Vagina (tissue), 2 donors: ENCODE measurements at places on chromosomes 5 and 9.

GRCh38 chr5:146947181-146947941 lies 68.8 kb upstream of the PPP2R2B start:
- no peak for DNase-seq

- DNase-seq = no peak
Measured at GRCh38 chr5:162221910-162222309, 154.3 kb downstream of the GABRG2 start.

DNA sequence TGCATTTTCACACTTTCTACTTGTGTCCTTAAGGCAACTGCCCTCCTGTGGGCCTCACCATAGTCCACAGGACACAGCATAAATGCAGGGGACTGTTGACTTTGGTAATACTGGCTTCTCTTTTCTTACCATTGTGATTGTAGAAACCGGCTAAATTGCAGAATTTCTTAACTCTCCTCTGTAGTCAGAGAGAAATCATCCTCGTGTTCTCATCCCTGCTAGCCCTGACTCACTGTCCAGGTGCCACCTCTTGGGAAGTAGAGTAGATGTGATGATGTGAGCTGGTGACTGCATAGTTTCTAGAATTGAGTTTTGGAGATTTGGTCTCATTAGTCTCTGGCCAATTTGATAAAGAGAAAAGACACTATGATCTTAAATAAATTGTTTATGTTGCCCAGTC lies 5.5 kb downstream of the PHF24 start:
- no peak for DNase-seq

DNA sequence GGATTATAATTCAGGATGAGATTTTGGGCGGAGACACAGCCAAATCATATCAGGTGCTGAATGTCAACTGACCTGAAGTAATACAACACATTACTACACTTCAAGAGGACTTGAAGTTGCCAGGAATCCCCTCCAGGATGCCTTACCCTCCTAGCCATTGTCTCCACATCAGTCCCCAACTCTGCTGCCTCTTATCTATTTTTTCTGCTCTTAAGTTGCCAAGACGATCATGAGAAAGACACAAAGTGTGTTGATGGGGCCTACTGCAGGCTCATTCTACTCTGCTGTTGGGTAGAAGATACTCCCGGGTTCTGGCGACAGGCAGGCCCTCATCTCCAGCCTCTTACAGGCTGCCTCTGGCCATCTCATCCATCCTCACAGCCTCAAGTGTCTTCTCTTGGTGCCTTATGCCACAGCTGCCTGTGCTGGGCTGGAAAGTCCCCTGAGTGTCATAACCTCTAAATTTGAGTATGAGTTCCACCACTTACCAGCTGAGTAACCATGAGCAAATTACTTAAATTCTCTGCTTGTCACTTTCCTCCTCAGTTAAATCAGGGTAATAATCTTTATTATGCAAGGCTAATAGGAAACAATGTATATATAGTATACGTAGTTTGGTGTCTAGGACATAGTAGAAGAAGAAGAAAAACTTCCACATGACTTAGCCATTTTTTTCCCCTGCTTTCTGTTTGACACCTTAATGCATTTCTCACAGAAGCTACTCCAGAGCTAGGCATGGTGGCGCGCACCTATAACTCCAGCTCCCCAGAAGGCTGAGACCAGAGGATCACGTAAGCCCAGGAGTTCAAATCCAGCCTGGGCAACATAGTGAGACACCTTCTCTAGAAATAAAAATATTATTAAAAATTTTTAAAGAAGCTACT lies 73.0 kb upstream of the SNX2 start:
- DNase-seq = no peak

- no peak for DNase-seq
Measured at GRCh38 chr9:104963076-104963475, 35.1 kb upstream of the ABCA1 start.

DNA sequence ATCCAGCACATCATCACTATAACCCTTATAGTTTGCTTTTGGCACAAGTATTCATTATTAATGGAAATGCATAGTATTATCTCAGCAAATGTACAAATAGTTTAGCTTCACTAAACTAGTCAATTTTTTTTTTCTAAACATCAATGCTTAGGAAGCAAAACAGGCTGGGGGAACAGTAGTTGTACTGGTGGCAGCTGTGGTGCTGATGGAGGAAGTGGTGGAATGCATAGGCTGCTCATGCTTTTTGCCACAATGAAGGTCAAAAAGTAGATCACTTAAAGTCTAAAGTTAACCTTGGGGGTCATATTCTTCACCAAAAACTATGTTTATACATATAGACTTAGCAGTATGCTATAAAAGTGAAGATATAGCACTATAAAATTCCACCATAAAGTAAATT lies 36.3 kb upstream of the CDKN2B start:
- DNase-seq = no peak

GRCh38 chr5:13945271-13945670 lies 783 bp upstream of the DNAH5 start:
- DNase-seq = no peak

- no peak for DNase-seq
Measured at GRCh38 chr5:140647042-140647419, 399 bp downstream of the NDUFA2 start.

GRCh38 chr5:6435356-6435755 lies 13.3 kb upstream of the UBE2QL1 start:
- DNase-seq = peak; percentile 55

GRCh38 chr5:161411156-161411555 lies 135.4 kb downstream of the GABRB2 start:
- DNase-seq = no peak

DNA sequence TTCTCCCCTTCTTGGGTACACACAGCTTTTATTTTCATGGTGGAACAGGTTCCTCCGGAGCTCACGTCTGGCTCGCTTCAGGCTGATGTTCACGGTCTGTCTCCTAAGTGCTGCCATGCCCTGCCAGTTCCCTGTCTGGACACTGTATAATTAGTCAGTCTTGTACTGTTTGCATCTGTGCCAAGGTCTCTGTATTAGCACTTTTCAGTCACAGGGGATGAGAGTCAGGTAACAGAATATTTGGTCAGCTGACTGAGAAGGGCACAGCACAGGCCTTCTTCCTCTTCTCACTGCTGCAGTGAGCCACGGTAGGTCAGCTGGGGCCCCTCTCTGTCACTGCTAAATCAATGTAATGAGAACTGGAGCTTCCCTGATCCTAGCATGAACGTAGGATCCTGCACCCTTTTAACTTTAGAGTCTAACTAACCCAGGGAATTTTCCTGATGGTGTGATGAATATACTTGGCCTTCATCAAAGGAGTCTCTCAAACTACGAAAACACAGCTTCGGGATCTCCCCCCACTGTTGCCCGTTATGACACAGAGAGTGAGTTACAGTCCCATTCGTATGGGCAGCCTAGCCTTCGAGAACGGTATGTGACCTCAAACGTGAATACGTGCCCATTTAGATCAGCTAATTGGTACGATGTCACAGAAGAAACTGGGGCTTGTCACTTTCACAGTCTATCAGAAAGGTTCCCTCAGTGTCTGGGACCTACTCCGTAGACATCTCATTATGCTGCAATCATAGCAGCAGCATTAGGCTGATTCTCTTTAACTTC lies 354.1 kb upstream of the RFX3 start:
- DNase-seq = no peak

- no peak for DNase-seq
Measured at GRCh38 chr5:156391139-156391538, 64.2 kb downstream of the SGCD start.

DNA sequence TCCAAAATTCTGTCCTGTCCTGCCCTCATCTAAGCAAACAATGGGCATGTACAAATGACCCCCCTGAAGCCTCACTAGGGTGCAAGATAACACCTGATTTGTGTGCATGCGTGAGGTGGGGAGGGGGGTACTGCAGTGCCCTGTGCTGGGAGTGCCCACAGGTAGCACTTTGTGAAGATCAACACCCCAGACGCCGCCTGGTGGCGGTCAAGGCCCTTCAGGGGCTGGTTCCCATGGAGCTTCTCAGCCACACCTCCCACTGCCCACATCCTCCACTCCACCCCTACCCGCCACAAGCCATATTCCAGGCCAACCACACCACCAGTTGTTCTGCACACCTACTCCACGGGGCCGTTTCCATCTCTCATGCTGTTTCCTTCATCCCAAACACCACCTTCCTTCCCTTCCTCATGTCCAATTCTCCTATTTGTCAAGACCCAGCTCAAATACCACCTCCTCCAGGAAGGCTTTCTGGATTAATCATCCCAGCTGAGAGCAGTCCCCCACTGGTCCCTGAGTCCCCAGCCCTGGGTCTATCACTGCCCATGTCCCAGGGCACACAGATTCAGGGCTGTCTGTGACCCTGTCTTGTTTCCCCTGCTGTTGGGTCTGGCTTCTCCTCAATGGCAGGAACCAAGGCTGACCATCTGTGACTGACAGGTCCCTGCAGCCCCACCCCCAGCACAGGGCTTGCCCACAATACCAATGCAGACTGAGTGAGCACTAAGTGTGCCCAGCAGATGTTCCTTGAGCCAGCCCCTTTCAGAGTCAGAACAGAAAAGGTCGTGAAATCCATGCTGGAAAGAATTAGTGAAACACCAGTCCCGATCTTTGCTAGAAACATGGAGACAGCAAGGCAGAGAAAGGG lies 178.4 kb downstream of the PAX5 start:
- DNase-seq = no peak

GRCh38 chr5:81140943-81141342 lies 92.2 kb upstream of the CKMT2 start:
- DNase-seq = no peak

DNA sequence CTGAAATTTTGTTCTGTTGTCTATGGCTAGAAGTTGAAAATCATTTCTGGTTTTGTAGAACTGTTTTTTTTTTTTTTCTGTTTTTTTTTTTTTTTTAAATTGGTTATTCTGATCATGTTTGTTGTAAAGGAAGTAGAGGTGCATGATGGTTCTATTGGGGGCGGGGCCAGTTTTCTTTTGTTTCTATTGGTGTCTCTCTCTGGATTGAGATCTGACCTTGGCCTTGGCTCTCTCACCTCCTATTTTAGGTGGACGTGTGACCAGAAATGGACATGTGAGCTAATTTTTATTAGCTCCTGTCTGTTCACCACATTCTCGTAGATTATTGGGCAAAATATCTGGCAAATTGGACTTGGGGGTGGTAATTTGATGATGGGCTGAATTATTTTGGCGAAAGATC lies 3.2 kb downstream of the ZNF618 start:
- no peak for DNase-seq
